ENCODE measurements at places on chromosomes 16 and 17. TPM values are rescaled to one million over a fixed set of nuclear protein-coding genes. Genes with fewer than 3 reads are reported as not detected.

MPO gene
- total RNA-seq = 0.09 TPM

DPEP1 gene
- total RNA-seq = 0.26 TPM

ABCC12 gene
- total RNA-seq = not detected

NOTUM gene
- under 0.01 TPM for total RNA-seq

AGRP gene
- not detected for total RNA-seq

CHD9NB gene
- 5.5 TPM for total RNA-seq

GUCY2D gene
- 0.09 TPM for total RNA-seq

LSM12 gene
- 13.7 TPM for total RNA-seq

Measured in bronchial smooth muscle cell (primary cell).